ENCODE measurements at places on chromosomes 4 and X.

DNA sequence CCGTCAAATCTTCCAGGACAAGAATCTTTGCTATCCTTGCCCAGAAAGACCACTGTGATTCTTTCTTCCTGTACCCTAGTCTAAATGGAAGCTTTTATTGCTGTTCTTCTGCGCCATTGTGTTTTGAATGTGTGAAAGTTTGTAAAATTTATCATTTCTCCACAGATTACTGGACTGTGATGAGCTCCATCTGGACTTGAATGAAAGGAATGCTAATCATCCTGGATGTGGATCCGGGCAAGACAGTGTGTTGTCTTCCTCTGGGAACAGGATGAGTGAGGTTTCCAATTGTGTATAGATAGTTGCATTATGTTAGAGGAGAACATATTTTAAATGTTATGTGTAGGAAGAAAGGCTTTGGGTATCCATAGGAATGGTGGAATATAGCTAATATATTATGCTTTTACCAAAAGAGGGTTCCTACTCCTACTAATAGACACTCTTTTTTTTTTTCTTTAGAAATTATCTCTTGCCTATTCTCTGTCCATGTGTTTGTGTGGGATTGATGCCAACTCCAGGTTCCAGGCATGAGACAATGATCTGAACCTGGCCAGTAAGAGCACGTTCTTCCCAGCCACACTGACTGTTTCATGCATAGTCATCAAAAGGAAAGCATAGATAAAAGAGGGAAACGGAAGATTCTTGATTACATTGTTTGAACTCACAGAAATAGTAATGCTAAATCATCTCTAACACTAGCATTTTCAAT, 803.6 kb upstream of the ADGRL3 start:
- no peak for DNase-seq

DNA sequence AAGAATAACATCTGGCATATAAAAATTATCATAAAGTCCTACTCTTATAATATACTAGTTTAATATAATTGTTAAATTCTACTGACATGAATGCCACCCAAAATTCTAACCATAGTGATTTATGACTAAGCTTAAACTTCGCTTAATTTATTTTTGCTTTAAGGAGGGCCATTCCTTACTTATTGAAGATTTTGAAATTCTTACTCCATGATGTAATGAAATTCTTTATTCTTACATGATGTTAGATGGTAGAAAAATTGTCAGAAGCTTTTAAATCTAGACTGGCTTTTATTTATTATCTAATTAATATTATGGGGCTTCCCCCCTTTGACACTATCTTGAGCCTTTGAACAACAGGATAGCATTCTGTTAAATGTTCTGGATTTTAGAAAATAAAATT, 19.5 kb upstream of the SUPT20HL2 start:
- DNase-seq, result no peak

DNA sequence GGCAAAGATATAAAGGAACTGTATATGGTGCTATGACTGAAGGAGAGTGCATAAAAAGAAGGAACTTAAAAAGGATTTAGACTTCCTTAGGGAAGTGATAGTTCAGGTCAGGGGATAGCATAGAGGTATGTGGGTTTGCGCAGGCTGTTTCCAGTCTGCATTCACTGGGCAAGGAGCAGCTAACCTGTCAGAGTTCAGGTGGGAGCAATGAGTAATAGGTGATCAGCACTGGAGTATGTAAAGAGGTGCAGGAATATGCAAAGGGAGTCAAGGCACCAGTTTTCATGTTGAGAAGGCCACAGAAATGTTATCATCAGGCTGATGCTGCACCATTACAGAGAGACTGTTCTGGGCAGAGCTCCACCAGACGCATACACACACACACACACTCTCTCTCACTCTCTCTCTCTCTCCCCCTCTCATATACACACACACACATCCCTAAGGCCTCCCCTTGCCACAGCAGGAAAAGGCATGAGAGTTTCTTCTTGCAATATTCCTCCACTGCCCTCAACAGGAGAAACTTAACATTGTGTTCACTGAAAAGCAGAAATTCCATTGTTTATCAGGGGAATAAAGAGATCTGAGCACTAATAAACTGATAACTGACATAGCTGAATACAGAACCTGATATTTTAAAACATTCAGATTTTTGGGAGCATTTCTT, 256.4 kb upstream of the GRID2 start:
- no peak for DNase-seq

DNA sequence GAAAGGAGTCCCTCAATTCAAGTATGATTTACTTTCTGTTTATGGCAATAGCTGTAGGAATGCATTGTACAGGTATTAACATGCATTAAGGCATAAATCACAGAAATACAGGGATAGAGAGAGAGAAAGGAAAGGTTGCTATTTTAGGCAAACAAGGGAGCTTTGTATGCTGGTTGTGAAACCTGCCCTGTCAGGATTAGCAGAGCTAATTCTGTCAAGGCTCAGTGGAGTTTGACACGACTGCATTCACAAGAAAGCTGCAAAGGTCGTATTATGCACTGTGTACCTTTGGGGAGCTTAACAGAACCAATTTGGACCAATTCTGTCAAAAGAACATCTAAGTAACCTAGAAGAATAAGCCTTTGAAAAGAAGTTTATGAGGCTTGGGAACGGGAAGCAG, 239.3 kb downstream of the GRIA2 start:
- DNase-seq, result no peak

DNA sequence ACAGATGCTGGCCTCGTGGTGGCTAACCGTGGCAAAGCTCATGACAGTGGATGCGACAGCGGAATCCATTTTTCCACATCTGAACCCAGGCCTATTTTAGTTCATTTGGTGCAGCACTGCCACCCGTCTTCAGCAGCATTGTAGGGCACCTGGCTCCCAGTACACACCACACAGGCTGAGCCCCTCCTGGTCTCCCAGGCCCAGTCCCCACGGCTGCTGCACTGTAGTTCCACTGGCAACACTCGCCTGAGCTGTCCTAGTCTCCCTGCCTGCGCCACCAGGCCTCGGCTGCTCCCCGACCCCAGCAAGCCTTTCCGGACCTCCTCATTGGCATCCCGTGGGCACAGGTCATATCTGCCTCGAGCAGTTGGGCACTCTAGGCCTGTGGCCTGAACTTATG, 76.2 kb downstream of the MTMR1 start:
- no peak for DNase-seq

DNA sequence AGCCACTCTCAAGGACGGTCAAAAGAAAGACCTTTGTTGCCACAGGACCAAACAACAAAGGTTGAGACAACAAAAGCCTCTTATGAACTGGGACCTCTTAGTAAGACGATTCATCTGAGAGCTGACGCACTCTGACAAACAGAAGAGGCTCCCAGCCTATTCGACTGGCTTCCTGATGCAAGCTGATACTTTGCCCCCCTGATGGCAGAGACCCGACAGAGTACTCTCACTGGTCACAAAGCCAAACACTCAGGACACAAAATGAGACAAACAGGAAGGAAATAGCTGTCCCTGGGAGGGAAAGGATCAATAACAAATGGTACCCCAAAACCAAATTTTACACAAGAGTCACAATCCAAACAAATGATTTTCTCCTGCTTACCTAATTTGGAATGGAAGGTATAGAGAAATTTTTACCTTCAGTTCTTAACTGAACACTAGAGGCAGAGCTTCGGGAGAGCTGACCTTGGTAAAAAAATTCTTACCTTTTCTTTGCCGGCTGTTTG, 75.2 kb upstream of the PLAC8 start:
- no peak for DNase-seq

DNA sequence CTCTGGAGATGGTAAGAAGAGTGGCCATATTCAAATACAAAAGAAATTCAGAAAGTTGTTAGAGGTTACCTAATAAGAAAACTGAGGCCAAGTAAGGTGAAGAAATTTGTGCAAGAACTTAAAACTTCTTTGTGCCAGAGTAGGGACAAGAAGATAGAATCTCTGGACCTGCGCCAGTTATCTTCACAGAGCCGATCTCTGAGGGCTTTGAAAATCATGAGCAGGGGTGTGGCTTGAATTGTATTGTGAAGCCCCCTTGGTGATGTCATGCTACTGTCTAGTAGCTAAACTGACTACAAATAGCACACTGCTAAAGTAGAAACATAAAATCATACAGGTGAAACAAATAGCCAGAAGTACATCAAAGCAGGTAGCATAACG, 184.6 kb downstream of the UGT8 start:
- DNase-seq, result no peak

DNA sequence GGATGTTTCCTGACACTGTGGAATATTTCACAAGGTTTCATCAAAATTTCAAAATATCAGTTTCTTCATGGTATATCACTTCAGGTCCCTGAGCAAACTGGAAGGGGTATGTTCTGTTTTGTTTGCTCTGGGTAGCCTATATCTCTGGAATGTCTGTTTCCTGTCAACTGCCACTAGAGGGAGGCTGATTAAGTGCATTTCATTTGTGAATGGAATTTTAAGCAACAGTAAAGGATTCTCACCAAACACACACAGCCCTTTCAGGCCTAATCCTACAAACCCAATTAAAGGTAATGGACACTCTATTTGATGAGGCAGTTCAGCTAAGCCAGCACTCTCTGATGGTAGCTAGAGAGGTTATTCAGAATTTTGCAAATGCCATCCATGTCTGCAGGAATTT, 307.1 kb downstream of the TEX13A start:
- DNase-seq, result no peak

- no peak for DNase-seq
Measured at GRCh38 chrX:7996414-7996813, 69.2 kb upstream of the PNPLA4 start.

DNA sequence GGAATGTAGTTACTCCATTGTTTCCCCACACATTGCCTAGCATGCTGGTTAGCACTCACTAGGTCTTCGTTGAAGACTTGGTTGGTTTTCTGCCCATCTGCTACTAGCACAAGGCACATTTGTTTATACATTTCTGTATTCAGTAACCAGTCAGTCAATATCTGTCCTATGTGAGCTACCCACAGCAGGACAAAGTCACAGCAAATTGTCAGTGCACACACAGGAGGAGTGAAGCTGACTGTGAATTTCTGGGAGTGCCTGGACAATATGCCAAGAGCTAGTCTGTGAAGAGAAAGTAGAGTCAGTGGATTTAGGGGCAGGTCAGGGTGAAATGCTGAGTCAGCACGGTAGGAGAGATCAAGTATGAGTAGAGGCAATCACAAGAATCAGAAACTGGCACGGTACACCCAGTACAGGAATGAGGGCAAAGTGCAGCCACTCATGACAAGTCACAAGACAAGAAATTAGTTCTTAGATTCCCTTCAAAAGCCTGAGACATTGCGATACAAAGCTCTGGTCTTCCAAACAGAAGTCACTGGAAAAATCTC, 1049.8 kb upstream of the POU3F4 start:
- no peak for DNase-seq

GRCh38 chrX:109553862-109554261, 17.2 kb downstream of the NXT2 start:
- DNase-seq, result no peak

DNA sequence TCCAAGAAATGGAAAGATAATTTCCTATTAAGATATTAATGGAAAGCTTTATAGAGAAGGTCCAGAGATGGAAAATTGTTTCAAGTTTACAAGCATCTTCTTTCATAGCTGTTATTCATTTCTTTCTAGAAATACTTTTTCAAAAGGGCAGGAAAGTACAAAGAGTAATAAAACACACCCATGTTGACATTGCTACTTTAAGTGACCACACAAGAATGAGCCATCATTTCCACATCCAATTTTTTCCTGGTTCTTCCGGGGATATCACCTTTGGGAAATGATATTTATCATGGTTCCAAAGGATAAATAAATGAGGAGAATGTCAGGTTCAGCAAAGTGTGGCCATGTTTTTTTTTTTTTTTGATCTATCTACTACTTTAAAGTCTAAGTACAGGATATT, 4.5 kb downstream of the GLRA2 start:
- no peak for DNase-seq

- DNase-seq, result no peak
Measured at GRCh38 chr4:11589676-11590075, 161.0 kb upstream of the HS3ST1 start.

- DNase-seq, result no peak
Measured at GRCh38 chrX:68703846-68704245, 56.4 kb downstream of the STARD8 start.

DNA sequence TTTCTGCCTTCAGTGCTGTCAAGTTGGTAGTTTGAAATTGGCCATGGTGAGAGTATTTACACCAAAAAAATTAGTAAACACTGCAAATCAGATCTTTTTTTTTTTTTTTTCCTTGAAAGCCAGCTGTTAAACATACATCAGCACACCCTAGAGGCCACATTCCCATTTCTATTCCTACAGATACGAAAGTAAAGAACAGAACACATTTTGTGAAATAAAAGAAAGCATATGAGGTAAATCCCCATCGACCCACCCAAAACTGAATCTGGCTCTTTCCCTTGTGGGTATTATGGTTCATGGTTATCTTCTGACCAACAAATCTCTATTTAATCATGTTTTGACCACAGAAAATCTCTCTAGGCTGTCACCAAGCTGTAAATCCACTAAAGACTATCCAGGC, 41.8 kb upstream of the AP1AR start:
- no peak for DNase-seq

DNA sequence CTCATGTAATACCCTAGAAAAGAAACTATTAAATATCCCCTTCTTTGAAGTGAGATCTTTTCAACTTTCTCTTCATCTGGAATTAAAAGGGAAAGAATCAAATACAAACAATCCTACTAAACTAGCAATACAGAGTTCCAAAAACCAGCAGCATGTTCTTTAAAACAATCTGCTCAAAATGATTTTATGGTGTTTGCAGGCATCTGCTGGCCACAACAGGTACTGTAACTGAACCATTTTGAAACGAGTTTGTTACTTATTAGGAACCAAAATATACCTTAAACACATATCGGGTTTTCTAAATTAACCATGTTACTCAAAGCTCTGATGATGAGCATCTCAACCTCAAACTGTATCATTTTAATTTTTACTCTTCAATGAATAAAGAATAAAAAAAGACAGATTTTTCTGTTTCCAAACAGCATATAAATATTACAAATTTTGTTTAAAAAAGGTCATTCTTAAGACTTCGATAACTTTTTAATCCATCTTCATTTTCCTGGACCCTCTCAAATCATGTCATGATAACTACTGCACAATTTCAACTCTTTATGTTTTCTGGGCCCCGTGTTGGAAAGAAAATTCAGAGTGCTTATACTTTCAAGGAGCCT, 56.5 kb downstream of the ARAP2 start:
- DNase-seq, result no peak

DNA sequence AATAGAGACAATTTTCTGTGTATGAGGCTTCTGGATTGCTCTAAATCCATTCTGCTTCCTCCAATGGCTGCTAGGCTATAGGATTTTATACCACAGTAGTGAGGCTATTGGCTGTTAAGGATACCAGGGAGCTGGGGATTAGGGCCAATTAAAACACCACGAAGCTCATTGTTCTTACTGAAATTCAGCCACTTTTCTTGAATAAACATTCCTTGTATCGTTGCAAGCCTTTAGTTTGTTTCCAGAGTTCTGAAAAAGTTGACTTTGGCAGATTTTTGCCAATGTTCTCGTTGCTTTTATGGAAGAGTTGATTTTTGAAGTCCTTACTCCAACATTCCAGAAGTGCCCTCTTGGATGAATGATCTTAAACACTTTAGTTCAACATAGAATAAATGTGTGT, 238.4 kb upstream of the TEX13A start:
- DNase-seq, result no peak

All from stimulated activated CD4-positive, alpha-beta T cell treated with anti-CD3 and anti-CD28 coated beads, Interleukin-4, amount 100 ng/mL, for 1 hour (primary cell).